ENCODE measurements at places on chromosomes 5 and 9. TPM values are rescaled to one million over a fixed set of nuclear protein-coding genes. Genes with fewer than 3 reads are reported as not detected.

GRCh38 chr5:143560378-143560777 is 156.9 kb upstream of the NR3C1 start:
- H3K4me1 ChIP-seq = peaks cover 11% of the 10 kb centered on the region
- no peaks in the 10 kb centered on the region for H3K27me3 ChIP-seq
- no peak overlapping the region for H3K27ac ChIP-seq
- H3K4me3 ChIP-seq = no peak overlapping the region
- no peaks in the 10 kb centered on the region for H3K36me3 ChIP-seq

DNA sequence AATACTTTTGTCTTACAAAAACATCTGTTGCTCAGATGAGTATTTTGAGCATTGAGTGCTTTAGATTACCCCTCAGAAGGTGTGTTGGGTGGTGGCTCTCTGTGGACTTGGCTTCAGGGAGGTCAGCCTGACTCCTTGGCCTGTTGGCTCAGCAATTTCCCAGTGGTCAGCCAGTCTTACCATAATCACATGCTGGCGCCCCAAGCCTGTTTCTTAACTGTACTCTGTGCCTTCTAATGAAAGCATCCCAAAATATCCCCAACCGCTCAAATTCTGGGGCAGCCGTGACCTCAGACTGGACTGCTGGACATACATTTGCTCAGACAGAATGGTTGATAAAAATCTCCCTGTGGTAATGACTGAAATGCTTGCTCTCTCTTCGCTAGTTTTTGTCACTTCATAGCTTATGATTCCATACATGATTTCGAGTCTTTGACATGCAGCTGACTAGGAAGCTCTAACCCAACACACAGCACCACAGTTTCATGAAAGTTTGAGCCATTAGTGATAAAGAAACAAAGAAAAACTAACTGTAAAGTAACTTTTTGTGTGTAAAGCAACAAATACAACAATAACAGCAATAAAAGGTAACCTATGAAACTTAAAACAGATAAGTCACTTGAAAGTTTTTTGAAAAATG is 562.2 kb upstream of the MEF2C start:
- no peak overlapping the region for H3K4me3 ChIP-seq
- H3K36me3 ChIP-seq = no peaks in the 10 kb centered on the region
- H3K27me3 ChIP-seq = no peaks in the 10 kb centered on the region
- no peak for DNase-seq
- H3K4me1 ChIP-seq = no peaks in the 10 kb centered on the region

- no peaks in the 10 kb centered on the region for H3K27me3 ChIP-seq
- no peaks in the 10 kb centered on the region for H3K36me3 ChIP-seq
- no peak overlapping the region for H3K27ac ChIP-seq
- H3K4me1 ChIP-seq = no peaks in the 10 kb centered on the region
- H3K4me3 ChIP-seq = no peak overlapping the region
- DNase-seq = no peak
Measured at GRCh38 chr9:115730396-115730795, 423.2 kb upstream of the PAPPA start.

- H3K4me1 ChIP-seq = no peaks in the 10 kb centered on the region
- no peak for DNase-seq
- no peak overlapping the region for H3K27ac ChIP-seq
- no peaks in the 10 kb centered on the region for H3K27me3 ChIP-seq
- no peak overlapping the region for H3K4me3 ChIP-seq
Measured at GRCh38 chr9:73701415-73702057, 549.9 kb downstream of the ANXA1 start.

DNA sequence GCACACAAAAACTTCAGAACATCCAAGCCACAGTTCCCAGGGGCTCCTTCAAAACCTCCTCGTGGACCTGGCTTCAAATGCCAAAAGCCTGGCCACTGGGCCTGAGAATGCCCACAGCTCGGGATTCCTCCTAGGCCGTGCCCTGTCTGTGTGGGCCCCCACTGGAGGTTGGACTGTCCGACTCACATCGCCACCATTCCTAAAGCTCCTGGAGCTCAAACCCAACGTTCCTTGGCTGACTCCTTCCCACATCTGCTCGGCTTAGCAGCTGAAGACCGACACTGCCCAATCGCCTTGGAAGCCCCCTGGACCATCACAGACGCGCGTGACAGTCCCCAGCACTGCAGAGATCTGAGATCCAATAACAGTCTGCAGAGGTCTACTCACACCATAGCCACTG is 7.7 kb downstream of the SIT1 start:
- H3K27me3 ChIP-seq = no peaks in the 10 kb centered on the region
- H3K27ac ChIP-seq = no peak overlapping the region
- peaks cover 10% of the 10 kb centered on the region for H3K4me1 ChIP-seq
- DNase-seq = no peak
- H3K4me3 ChIP-seq = no peak overlapping the region

DNA sequence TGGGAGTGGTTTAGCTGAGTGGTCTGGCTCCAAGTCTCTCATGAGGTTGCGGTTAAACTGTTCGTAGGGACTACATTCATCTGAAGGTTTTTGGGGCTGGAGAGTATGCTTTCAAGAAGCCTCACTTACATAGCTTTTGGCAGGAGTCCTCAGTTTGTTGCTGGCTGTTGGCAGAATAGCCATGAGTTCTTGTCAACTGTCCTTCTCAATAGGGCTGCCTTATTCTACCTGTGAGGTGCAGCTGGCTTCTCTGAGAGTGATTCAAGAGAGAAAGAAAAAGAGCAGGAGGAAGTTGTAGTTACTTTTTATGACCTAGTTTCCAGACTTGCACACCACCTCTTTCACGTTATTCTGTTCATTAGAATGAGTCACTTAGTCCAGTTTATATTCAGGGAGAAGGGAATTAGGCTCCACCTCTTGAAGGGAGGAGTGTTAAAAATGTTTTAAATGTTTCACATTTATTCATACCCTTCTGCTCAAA is 33.2 kb downstream of the YTHDC2 start:
- H3K4me3 ChIP-seq = no peak overlapping the region
- no peak for DNase-seq
- no peaks in the 10 kb centered on the region for H3K27me3 ChIP-seq
- no peaks in the 10 kb centered on the region for H3K4me1 ChIP-seq
- no peaks in the 10 kb centered on the region for H3K36me3 ChIP-seq

DNA sequence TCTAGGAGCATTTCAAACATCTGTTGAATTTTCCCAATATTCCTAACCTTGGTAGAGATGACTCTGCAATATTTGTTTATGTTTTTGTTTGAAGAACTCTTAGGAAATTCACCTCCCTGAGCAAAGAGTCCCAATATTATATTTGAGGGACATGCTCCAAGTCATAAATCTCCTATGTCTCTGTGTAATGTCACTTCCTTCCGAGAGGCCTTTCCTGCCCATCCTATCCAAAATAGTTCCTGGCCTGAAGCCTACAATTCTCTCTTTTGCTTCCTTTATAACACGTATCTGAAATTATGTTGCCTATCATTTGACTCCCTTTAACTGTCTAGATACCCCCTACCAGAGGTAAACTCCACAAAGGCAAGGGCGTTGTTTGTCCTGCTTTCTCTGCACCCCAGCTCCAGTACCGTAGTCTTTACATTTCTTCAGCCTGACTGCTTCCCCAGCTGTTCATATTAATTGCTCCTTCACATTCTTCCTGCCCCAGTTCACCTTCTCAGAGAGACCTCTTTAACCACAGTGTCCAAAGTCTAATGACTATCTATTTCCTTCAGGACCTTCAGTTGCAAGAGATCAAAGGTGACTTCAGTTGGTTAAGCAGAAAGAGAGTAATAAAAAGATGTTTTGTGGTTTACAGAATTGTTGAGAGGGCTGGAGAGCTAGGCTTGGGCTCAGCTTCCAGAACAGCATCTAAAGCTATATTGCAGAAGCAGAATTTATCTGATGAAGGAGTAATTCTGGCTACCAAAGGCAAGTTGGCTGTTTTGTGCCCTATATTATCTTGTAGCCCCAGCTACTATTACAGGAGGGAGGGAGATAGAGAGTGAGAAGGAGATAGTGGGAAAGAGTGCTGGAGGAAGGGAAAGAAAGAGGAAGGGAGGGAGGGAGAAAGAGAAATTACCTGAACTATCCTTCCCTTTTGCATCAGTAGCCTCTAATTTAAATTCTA is 109.3 kb upstream of the TMEM161B start:
- no peaks in the 10 kb centered on the region for H3K27me3 ChIP-seq
- H3K4me3 ChIP-seq = no peak overlapping the region
- H3K4me1 ChIP-seq = no peaks in the 10 kb centered on the region
- H3K36me3 ChIP-seq = no peaks in the 10 kb centered on the region

DNA sequence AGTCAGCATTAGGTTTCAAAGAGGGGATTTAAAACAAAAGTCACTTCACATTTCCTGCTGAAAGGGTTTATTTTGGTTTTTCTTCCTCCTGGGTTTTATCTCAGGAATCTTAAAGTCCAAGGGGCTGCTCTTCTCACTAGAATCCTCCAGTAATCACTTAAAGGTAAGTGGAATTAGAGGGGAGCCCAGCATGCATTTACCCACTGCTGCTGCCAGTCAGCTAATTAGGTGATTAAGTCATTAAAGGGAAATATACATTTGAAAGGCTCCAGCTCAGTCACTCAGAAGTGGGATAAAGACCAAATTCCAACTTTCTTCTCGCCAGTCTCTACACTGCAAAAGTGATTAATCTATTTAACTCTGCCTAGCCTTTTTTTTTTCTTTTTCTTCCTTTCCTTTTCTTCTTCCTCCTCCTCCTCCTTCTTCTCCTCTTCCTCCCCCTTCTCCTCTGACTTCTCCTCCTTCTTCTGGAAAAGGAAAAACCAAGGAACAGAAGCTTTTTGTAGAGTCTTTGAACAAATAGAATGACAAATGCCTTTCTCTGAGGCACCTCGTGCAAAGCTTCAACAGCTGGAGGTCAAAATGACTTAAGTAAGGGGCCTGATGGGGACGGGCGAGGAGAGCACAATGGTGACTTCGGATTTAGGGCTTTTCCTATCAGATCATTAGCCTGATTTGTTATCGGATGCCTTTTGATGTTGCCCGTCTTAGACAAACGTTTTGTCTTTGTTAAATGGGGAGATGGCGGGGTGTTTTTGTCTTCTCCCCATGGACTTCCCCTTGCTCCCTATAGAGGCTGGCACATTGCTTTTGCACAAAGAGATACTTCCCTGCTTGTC is 617.6 kb downstream of the IRX1 start:
- H3K4me3 ChIP-seq = no peak overlapping the region
- DNase-seq = peak; percentile 22
- no peaks in the 10 kb centered on the region for H3K27me3 ChIP-seq
- H3K27ac ChIP-seq = no peak overlapping the region

- H3K27ac ChIP-seq = no peak overlapping the region
- H3K27me3 ChIP-seq = no peaks in the 10 kb centered on the region
- no peak overlapping the region for H3K4me3 ChIP-seq
- no peaks in the 10 kb centered on the region for H3K4me1 ChIP-seq
- DNase-seq = no peak
Measured at GRCh38 chr9:129624168-129624759, 1.7 kb upstream of the NTMT1 start.

GRCh38 chr9:116464987-116465571 is 222.0 kb upstream of the TRIM32 start:
- no peaks in the 10 kb centered on the region for H3K27me3 ChIP-seq
- no peak overlapping the region for H3K27ac ChIP-seq
- H3K4me3 ChIP-seq = no peak overlapping the region
- no peaks in the 10 kb centered on the region for H3K4me1 ChIP-seq
- H3K36me3 ChIP-seq = no peaks in the 10 kb centered on the region
- DNase-seq = no peak

DNA sequence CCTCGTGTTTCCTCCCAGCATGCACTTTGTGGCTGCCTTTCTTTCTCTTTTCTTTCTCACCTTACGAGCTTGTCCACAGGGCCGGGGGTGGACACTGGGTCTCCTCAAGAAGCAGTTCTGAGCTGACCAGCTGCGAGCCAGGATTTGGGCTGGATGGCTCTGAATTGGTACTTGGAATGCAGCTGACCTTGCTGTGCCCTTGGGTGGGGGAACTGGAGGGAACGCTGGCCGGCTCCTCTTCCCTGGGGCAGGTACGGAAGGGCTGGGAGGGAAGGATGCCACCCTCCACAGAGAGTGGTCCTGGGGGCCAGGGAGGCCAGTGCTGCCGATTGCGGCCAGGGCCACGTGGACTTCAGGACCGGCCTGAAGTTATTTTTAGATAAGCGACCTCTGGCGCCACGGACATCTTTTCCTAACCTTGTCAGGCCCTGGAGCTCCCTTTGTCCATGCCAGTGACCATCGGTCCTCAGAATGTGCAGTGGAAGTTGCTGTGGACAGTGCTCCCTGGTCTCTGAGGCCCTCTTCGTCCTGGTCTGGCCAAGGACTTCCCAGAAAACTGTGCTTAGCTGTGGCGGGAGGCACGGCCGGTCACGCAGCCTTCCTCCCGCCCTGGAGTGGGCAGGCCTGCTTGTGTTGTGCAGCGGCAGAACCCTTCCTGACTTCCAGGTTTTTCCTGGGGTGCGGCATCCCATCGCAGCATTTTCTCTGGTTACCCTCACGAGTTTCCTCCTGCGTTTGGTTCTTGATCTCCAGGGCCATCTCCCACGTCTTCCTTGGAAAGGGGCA is 13.5 kb upstream of the AHRR start:
- no peak for DNase-seq
- H3K4me1 ChIP-seq = no peaks in the 10 kb centered on the region
- no peak overlapping the region for H3K4me3 ChIP-seq
- H3K27me3 ChIP-seq = no peaks in the 10 kb centered on the region
- H3K27ac ChIP-seq = no peak overlapping the region

GRCh38 chr5:127041571-127041970 is 11.2 kb upstream of the MARCHF3 start:
- DNase-seq = no peak
- H3K27me3 ChIP-seq = no peaks in the 10 kb centered on the region
- H3K4me3 ChIP-seq = no peak overlapping the region
- H3K4me1 ChIP-seq = no peaks in the 10 kb centered on the region
- no peaks in the 10 kb centered on the region for H3K36me3 ChIP-seq
- peak overlapping the region; percentile 3 for H3K27ac ChIP-seq

The SREK1IP1 gene
- 14.1 TPM for total RNA-seq

The CDC20B gene
- not detected for total RNA-seq

The BRINP1 gene
- total RNA-seq = not detected

The CYLC2 gene
- total RNA-seq = not detected

The GPRIN1 gene
- total RNA-seq = 1.6 TPM

The F2RL2 gene
- 3.1 TPM for total RNA-seq

The BARX1 gene
- total RNA-seq = not detected

All from sigmoid colon (tissue), 7 donors.